ENCODE measurements at places on chromosomes 6 and 20.
A peak's percentile ranks its signal among the peaks of the same experiment; 100 is the strongest.

DNA sequence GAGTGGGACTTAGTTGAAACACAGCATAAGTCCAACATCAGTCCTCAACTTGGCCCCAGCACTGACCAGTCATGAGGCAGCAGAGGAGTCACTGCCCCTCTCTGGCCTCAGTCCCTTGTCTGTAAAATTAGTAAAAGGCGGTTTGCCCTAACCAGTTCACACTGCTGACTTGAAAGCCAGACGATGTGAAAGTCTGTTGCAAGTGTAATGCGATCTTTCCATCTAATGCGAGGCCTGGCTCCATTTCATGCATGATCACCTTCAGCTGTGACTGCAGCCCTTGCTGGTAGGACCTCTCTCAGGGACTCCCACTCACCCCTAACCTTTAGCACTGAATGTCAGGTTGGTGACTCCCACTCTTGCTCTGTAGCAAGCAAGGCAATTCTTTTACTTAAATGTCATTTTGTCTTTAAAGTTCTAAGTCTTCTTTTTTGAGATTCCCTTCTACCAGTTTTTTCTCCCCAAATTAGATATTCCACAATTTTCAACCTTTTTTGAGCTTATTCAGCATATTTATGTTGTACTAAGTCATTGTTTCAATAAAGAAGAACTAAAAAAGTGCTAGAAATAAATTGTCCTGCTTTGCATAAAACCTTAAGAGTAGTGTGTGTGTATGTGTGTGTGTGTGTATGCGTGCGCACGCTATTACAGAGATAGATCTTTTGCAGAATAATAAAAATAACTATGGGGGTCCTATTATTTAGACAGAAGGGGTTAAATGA, 245.5 kb downstream of the PACRG start:
- no peak for DNase-seq

DNA sequence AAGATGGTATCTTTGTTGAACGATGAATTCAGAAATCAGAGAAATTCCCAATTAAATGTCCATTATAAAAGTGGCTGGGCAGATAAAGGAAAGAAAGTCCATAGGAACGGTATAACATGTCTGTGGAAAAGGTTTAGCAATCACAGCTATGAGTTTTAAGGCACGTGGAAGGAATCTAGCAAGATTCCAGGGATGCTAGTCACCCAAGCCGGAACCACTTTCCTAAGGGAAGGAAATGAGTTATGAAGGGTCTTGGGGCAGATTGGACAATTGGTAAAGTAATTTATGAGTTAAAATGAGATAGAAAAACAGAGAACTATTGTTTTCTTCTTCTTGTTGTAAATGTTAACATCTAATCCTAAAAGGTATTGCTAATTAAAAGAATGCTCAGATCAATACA, 384.8 kb downstream of the ADGRB3 start:
- DNase-seq, result no peak

GRCh38 chr6:33830635-33831240, 26.9 kb upstream of the MLN start:
- DNase-seq, result no peak

- no peak for DNase-seq
These were observed 211.4 kb downstream of the ERMARD start for GRCh38 chr6:169962604-169963469.

DNA sequence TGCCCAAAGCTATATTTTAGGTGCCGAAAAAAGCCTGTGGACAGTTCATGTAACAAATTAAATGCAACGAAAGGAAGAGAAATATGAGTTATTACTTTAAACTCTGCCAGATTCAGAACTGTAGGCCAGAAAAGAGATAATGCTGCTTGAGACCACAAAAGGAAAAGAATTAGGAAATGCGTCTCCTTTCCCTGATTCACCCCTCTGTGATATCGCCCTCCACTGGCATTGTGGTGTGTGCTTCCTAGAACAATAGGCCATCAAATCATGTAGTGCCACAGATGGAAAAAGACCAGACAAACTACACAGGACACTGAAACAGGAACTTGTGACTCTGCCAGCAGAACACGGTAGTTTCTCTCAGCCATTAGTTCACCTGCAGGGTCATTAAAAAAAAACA, 14.7 kb upstream of the LAMA4 start:
- DNase-seq, result no peak

DNA sequence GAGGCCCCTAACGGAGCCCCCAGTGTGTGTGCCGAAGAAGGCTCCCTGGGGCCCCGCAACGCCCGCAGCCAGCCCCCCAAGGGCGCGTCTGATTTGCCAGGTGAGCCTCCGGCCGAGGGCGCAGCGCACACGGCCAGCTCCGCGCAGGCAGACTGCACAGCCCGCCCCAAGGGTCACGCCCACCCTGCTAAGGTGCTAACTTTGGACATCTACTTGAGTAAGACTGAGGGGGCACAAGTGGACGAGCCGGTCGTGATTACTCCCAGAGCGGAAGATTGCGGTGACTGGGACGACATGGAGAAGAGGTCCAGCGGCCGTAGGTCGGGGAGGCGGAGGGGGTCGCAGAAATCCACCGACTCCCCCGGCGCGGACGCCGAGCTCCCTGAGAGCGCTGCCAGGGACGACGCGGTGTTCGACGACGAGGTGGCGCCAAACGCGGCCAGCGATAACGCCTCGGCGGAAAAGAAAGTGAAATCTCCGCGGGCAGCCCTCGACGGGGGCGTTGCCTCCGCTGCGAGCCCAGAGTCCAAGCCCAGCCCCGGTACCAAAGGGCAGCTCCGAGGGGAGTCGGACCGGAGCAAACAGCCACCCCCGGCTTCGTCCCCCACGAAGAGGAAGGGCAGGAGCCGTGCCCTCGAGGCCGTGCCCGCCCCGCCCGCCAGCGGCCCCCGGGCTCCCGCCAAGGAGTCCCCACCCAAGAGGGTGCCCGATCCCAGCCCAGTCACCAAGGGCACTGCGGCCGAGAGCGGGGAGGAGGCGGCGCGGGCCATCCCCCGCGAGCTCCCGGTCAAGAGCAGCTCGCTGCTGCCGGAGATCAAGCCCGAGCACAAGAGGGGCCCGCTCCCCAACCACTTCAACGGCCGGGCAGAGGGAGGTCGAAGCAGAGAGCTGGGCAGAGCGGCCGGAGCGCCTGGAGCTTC, 117.0 kb downstream of the RTN4IP1 start:
- peak; percentile 89 for DNase-seq

DNA sequence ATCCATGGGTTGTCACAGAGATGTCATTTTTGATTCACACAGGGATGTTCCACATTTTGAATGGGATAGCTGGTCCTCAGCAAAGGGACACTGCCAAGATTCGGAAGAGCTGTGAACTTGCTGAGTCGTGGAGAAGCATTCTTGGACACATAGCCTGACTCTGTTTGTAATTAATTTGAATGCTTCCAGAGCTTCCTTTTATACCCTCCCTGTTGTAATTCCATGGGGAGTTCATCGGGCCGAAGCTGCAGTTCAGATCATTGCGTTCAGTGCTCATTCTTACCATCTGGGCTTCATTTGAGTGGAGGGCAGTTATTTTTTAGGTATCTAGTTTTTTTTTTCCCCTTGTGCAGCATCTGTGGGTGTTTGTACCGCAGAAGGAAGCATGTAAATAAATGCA, 126.5 kb downstream of the SLC24A3 start:
- DNase-seq, result no peak

DNA sequence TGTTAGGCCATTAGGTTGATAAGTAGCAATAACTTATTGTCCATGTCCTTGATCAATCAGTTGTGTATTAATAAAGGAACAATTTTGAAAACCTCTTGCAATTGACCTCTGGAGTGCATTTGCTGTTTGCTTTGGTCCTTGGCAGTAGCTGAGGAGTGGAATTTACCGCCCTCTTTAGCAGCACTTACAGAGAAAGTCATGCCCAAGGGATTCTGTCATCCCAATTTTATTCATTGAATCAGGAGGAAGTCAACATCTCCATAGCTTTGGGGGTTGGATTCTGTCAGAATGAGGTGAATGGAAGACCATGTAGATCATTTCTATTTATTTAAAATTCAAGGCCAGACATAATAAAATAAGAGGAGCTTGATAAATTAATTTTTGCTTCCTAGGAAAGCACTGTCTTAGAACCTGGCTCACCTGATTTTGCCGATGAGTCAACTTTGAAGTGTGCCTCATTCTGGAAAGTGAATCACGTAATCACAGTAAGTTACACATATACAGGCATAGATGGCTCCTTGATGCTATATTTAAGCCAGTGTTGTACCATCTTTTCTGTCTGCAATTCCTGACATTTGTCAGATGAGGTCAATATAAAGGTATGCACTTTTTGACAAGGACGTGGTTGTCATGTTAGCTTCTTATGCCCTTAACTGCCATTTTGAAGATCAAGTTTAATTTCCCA, 128.7 kb upstream of the MLIP start:
- no peak for DNase-seq

- DNase-seq, result no peak
These were observed 296.1 kb upstream of the FLRT3 start for GRCh38 chr20:14633507-14633906.

- DNase-seq, result no peak
These were observed 371.8 kb downstream of the BTBD3 start for GRCh38 chr20:12289465-12289864.
